Pulmonary artery endothelial cell (primary cell): ENCODE measurements at places on chromosomes 1 and 21. TPM values are rescaled to one million over a fixed set of nuclear protein-coding genes. Genes with fewer than 3 reads are reported as not detected.

TEDDM1 gene
- total RNA-seq, result not detected in 2 replicates

LTN1 gene
- total RNA-seq, result 26.0 and 29.5 TPM in 2 replicates

PRRC2C gene
- 58.1 and 72.6 TPM in 2 replicates for total RNA-seq

ARHGEF16 gene
- 0.35 and 0.66 TPM in 2 replicates for total RNA-seq

CDA gene
- 0.67 and 2.0 TPM in 2 replicates for total RNA-seq

MMEL1 gene
- total RNA-seq, result 2.7 and 3.7 TPM in 2 replicates

TBX19 gene
- 0.40 and 0.74 TPM in 2 replicates for total RNA-seq

TMEM51 gene
- 6.1 and 6.4 TPM in 2 replicates for total RNA-seq

NOC2L gene
- 121 and 152 TPM in 2 replicates for total RNA-seq

SPRR1B gene
- total RNA-seq, result not detected in 2 replicates

COL8A2 gene
- total RNA-seq, result 3.7 and 5.6 TPM in 2 replicates

ARHGAP29 gene
- 159 and 190 TPM in 2 replicates for total RNA-seq

RXFP4 gene
- total RNA-seq, result 0.14 TPM in 1 of 2 replicates, not detected in the other

LHX8 gene
- not detected in 2 replicates for total RNA-seq

TAS1R3 gene
- total RNA-seq, result 0.13 and 0.25 TPM in 2 replicates

PRR9 gene
- total RNA-seq, result not detected in 2 replicates

ST6GALNAC3 gene
- 34.6 and 40.9 TPM in 2 replicates for total RNA-seq

C1orf94 gene
- total RNA-seq, result not detected in 2 replicates

DDR2 gene
- 41.5 and 48.1 TPM in 2 replicates for total RNA-seq

MR1 gene
- 3.7 and 5.5 TPM in 2 replicates for total RNA-seq

PRRX1 gene
- 1.3 and 2.2 TPM in 2 replicates for total RNA-seq

ESRRG gene
- not detected in 2 replicates for total RNA-seq

SLC9C2 gene
- total RNA-seq, result not detected in 2 replicates

AIRE gene
- under 0.01 TPM in 1 of 2 replicates, not detected in the other for total RNA-seq

TNFRSF9 gene
- 0.20 and 1.9 TPM in 2 replicates for total RNA-seq

CELA3A gene
- total RNA-seq, result not detected in 2 replicates

PDPN gene
- total RNA-seq, result not detected in 2 replicates

EVA1B gene
- total RNA-seq, result 108 and 133 TPM in 2 replicates

IPP gene
- total RNA-seq, result 6.5 and 6.6 TPM in 2 replicates

OR10K1 gene
- not detected in 2 replicates for total RNA-seq

LRRC53 gene
- not detected in 2 replicates for total RNA-seq

KRTAP13-2 gene
- total RNA-seq, result not detected in 2 replicates

MXRA8 gene
- total RNA-seq, result 0.99 and 2.2 TPM in 2 replicates

MFSD2A gene
- total RNA-seq, result 2.7 and 2.9 TPM in 2 replicates

MATN1 gene
- total RNA-seq, result not detected in 2 replicates

DEPDC1 gene
- total RNA-seq, result 15.7 and 49.6 TPM in 2 replicates
